Stimulated activated CD4-positive, alpha-beta T cell treated with anti-CD3 and anti-CD28 coated beads, Interleukin-1b, Interleukin-23, amount 100 ng/mL, for 1 hour (primary cell): ENCODE measurements at places on chromosomes 2 and 18.

DNA sequence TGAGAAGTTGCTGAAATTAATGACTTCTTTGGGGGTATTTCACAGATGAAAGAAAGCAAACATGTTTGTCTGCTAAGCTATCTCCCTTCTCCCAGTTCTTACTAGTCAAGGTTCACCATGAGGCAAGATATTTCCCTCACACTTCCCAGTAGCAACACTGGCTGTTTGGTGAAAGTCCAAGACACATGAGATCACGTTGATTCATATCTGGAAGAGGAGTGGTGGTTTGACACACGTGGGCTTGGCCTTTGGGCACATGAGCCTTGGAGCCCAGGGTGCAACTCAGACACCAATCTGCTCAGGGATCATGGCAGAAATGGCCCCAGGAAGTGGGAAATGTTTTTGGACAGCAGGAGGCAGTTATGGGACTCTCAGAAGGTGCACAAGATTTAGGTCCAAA, 66.1 kb upstream of the APCDD1 start:
- no peak for DNase-seq

- no peak for DNase-seq
Observed at GRCh38 chr2:12577091-12577490, 139.6 kb upstream of the TRIB2 start.

DNA sequence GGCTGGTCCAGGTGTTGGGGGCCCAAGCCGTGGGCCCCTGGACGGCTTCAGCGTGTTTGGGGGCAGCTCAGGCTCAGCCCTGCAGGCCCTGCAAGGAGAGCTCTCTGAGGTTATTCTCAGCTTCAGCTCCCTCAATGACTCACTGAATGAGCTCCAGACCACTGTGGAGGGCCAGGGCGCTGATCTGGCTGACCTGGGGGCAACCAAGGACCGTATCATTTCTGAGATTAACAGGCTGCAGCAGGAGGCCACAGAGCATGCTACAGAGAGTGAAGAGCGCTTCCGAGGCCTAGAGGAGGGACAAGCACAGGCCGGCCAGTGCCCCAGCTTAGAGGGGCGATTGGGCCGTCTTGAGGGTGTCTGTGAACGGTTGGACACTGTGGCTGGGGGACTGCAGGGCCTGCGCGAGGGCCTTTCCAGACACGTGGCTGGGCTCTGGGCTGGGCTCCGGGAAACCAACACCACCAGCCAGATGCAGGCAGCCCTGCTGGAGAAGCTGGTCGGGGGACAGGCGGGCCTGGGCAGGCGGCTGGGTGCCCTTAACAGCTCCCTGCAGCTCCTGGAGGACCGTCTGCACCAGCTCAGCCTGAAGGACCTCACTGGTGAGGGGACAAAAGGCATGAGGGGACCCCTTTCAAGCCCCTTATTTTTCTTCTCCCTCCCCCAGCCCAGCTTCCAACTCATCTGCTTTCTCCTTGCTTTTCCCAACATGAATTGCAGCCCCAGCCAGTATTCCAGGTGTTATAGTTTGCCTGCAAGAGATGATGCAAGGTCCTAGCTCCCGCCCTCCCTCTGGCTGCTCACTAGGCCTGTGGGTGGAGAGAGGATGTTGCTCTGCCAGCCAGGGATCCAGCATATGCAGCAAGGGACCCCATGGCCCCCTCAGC, 2.9 kb upstream of the KHK start:
- no peak for DNase-seq

GRCh38 chr2:84495539-84496146, 20.7 kb upstream of the DNAH6 start:
- no peak for DNase-seq

- DNase-seq, result no peak
Observed at GRCh38 chr2:239916205-239917124, 108.7 kb downstream of the NDUFA10 start.

- no peak for DNase-seq
Observed at GRCh38 chr2:231113489-231113888, 11.4 kb downstream of the HTR2B start.
